Placental pericyte (primary cell): ENCODE measurements at places on chromosomes 6 and 20. TPM values are rescaled to one million over a fixed set of nuclear protein-coding genes. Genes with fewer than 3 reads are reported as not detected.

The ADGRB3 gene
- total RNA-seq: 0.29 TPM in 1 of 2 replicates, not detected in the other

The SCGN gene
- total RNA-seq: not detected in 2 replicates

The XKR7 gene
- not detected in 2 replicates for total RNA-seq

The ENPP4 gene
- total RNA-seq: 0.22 and 1.1 TPM in 2 replicates

The BEND3 gene
- total RNA-seq: 2.8 and 4.6 TPM in 2 replicates

The CD24 gene
- total RNA-seq: 4.9 TPM in 1 of 2 replicates, not detected in the other

The BLOC1S5 gene
- 9.0 and 9.2 TPM in 2 replicates for total RNA-seq

The VSX1 gene
- total RNA-seq: not detected in 2 replicates

The GSTA3 gene
- total RNA-seq: not detected in 2 replicates

The GTSF1L gene
- not detected in 2 replicates for total RNA-seq

The ACTL10 gene
- total RNA-seq: 1.1 and 1.6 TPM in 2 replicates

The TFAP2A gene
- total RNA-seq: 0.22 and 2.6 TPM in 2 replicates

The OLIG3 gene
- total RNA-seq: not detected in 2 replicates

The FGD2 gene
- not detected in 2 replicates for total RNA-seq

The ABHD16B gene
- not detected in 2 replicates for total RNA-seq

The HMGCLL1 gene
- total RNA-seq: not detected in 2 replicates
